Colonic mucosa (tissue), 4 donors: ENCODE measurements at places on chromosomes 7 and 10. TPM values are rescaled to one million over a fixed set of nuclear protein-coding genes. Genes with fewer than 3 reads are reported as not detected.

DNA sequence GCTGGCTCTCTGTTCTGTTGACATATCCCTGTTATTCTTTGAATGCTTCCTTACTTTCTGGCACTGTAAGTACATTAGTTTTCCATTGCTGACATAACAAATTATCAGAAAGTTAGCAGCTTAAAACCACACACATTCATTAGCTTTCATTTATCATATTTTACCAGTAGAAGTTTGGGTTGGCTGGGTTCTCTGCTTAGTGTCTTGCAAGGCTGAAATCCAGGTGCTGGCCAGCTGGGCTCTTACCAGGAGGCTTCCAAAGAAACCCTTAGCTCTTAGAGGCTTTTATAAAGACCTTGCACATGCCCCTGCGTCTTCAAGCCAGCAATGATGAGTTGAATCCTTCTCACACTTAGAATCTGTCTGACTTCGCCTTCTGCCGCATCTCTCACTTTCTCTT lies 160.6 kb downstream of the MLLT10 start:
- no peak for DNase-seq

GRCh38 chr7:24057243-24057642 lies 226.7 kb upstream of the NPY start:
- no peak for DNase-seq

DNA sequence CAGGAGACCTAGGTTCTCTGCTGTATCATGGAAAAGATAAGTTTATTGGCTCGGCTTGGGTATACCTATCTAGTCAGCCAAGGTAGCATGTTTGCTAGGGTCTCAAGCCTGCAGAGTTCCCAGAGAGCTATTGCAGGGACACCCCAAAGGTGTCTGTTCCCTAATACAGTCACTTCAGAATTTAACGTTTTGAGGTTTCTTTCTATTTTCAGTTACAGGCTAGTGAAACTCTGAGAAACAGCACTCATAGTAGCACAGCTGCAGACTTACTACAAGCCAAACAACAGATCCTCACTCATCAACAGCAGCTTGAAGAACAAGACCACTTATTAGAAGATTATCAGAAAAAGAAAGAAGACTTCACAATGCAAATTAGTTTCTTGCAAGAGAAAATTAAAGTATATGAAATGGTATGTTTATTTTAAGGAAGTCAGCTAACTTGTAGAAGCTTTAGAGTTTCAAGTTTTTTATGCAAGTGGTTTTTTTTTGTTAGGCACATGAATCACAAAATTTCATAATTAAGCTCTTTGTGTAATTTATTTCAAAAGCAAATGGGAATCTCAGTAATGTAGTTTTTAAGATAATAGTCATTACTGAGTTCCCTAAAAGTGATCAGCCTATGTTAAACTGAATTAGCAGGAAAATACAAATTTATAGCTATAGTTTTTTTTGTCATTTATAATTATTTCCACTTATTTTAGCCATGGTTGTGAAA lies 54.9 kb downstream of the AKAP9 start:
- no peak for DNase-seq

GRCh38 chr10:63260103-63260859 lies 127.2 kb downstream of the NRBF2 start:
- no peak for DNase-seq

DNA sequence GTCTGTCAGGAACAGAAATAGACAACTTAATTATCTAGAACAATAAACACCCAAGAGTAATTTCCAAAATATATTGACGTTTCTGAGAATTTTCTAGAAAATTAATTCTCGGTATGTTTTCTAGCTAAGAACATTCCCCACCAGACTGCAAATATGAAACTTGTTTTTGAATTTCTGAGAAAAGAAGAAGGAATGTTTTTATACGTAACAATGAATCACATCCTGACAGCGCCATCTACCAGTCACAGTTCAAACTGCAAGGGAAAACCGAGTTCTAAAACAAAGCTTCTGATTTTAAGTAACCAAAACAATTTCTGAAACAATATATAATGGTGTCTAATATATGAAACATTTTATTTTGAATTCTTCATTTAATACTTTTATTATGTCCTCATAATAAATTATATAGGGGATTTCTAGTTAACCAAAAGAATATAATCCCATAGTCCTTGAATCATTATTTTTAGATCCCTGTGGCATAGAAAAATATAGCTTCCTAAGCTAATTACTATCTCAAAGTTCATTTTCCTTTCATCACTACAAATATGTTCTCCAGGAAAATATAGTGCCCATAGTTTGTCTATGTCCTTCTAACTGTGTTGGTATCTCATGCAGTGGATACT lies 34.5 kb upstream of the MEOX2 start:
- peak; percentile 43 for DNase-seq

DNA sequence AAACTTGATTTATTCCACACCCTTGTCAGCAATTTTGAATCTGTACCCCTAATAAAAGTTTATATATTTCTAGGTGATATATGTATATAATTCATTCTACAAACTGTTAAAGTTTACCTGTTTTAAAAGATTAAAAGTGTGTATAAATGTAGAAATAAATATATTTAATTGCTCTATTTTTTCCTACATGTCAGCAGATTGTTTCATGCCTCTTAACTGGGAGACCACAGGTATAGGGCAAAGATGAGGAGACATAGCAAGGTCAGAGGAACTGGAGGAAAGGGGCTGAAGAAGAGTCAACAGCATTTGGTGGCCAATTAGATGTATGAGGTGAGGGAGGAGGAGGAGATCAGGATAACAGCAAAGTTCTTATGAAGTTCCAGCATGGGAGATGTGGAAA lies 109.8 kb downstream of the GLCCI1 start:
- no peak for DNase-seq

GRCh38 chr10:80537086-80537735 lies 491 bp upstream of the SH2D4B start:
- peak; percentile 7 for DNase-seq

- no peak for DNase-seq
These were observed 48.6 kb downstream of the MALSU1 start for GRCh38 chr7:23347682-23348180.

GRCh38 chr10:126646110-126646509 lies 24.4 kb downstream of the C10orf90 start:
- DNase-seq: no peak

DNA sequence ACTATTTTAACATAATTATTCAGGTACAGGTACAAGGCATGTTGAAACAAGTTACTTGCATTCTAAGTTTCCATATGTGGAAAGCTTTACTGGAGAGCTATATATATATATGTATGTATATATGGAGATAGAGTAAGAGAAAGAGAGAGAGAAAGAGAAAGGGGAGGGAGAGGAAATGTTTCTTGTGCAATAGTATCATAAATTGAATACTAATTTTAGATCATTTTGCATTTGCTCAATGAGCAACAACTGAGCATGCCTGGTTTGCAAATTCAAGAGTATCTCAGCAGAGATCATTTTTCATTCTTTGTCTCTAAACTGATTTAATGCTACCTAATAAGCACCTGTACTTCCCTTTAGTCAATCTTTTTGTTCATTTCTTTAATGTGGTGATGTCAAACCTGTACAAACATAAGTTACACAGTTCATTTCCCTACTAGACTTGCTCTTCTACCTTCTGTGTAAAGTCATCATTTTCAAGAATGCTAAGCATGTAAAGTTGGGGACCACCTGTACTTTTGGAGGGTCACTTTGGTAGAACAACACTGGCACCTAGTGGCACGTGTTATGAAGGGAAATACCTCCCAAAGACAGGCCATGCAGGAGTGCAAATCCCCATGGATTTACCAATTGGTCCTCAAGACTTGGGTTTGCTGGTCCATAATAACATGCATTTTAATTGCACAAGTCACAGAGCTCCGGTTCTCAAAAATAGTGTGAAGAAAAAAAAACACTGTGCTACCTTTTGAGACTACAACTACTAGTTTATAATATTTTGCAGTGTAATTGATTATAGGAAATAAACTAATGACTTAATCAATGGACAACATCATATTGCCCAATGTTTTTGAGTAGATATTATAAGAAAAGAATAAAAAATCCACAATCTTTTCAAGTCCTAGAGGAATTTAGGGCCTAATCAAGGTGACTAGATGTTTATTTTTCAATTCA lies 431.2 kb upstream of the IGFBP3 start:
- no peak for DNase-seq

DNA sequence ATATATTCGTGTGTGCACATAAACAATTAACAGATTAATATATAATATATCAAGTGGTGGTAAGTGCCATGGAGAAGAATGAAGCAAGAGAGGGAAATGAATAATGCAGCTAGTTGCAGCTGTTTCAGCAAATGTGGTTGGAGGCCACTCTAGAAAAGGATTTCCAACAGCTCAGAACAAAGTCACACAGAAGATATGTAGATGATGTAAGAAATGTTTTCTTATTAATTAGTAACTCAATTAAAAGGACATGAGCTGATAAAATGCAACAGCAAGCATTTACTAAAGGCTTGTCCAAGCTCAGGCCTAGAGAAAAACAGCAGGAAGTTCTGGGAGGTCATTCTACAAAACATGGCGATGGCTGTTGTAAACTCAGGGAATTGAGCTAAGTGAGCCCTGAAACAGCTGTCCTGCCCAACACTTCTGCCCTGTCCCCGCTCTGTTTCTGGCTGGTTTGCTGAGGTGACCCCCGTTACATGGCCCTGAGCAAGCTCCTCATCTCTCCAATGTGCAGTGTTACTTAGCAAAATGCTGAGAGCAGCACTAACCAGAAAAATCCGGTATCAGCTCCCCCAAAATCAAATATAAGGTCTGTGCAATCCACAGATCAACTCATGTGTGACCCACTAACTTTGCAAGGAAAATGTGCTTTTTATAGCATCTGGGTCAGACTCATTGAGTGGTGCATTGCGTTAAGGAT lies 23.4 kb upstream of the C10orf67 start:
- DNase-seq: no peak

DNA sequence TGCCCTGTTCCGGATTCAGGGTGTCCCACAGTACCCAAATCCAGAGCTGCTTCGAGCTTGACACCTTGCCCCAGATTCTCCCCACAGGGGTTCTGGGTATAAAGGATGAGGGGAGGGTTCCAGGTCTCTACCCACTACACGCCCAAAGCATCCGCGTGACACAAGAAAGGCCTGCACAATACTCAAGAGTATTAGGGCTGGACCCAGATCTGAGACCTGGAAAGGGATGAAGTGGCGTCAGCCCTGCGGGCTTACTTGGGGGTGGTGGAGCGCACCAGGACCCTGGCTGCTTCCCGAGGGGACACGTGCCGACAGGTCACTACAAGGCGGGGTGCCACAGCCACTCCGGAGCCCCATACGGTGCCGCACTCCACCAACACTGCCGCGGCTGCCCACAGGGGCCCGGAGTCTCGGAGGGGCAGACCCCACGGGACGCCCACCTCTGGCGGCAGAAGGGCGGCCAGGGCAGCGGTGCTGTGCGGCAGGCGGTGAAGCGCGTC lies 1.3 kb downstream of the TYSND1 start:
- no peak for DNase-seq

- DNase-seq: no peak
These were observed 59.5 kb downstream of the ACADSB start for GRCh38 chr10:123068087-123068853.

GRCh38 chr10:98331885-98332284 lies 63.9 kb upstream of the LOXL4 start:
- DNase-seq: no peak

DNA sequence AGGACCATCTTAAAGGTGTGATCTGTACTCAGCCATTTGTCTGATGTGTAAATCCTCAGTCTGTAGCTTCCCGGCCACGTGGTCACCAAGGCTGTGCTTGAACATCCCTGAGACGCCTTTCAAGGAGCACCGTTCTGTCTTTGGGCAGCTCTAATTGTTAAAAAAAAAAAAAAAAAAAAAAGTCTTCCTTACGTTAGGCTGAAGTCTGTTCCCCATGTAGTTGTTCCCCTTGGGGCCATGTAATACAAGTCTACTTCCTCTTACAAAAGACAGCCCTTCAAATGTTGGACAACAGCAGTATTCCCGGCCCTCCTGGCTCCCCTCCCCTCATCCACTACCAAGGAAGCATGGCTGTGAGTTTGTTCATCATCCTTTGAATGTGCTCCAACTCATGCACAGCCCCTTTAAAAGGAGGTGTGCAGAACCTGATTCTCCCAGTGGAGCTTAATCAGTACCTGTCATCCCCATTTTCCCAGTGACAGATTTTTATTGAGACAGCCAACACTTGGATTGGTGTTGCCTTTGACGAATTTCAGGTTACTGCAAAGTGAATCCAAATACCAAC lies 392.2 kb upstream of the GALNT17 start:
- no peak for DNase-seq

GRCh38 chr7:104225451-104225850 lies 17.6 kb upstream of the ORC5 start:
- DNase-seq: no peak

DNA sequence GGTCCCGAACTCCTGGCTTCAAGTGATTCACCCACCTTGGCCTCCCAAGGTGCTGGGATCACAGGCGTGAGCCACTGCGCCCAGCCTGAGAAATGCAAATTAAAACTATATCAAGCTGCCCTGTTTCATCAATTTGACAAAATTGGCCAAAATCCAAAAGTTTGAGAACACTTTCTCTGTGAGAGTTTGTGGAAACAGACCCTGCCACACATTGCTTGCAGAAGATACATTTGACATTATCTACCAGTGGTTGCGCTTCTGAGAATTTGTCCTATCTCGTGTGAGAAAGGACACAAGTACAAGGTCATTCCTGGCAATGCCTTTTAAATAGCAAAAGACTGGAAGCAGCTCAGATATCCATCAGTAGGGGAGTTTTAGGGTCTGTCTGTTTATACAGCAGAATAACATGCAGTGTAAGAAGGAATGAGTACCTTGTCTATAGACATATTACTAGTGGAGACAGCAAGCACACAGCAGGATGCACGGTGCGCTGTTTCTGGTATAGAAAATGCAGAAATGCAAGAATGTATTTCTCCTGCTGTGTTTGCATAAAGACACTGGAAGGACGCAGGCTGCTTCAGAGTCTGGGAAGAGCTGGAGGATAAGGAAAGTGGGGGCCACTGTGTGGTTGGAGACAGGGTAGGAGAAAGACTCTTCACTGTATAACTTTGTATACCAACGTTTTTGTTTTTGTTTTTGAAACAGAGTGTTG lies 4.3 kb downstream of the LHPP start:
- DNase-seq: no peak

The WASHC2A gene
- total RNA-seq: 55.5 TPM

The CPA2 gene
- total RNA-seq: 0.48 TPM

The WDFY4 gene
- 1.6 TPM for total RNA-seq

The ITPRID1 gene
- total RNA-seq: 0.91 TPM

The STK31 gene
- 0.96 TPM for total RNA-seq

The ASB15 gene
- total RNA-seq: not detected

The TMEM196 gene
- not detected for total RNA-seq

The PHYHIPL gene
- not detected for total RNA-seq

The PLEKHS1 gene
- 0.84 TPM for total RNA-seq

The CD36 gene
- total RNA-seq: 8.7 TPM

The PWWP2B gene
- total RNA-seq: 33.8 TPM

The GPR141 gene
- total RNA-seq: 0.58 TPM

The MRLN gene
- total RNA-seq: not detected

The FAM25C gene
- not detected for total RNA-seq
